GM12865 (cell line): ENCODE measurements at places on chromosomes 2 and 18.

GRCh38 chr18:21978546-21979170 lies 190.7 kb upstream of the GATA6 start:
- no peak for DNase-seq

DNA sequence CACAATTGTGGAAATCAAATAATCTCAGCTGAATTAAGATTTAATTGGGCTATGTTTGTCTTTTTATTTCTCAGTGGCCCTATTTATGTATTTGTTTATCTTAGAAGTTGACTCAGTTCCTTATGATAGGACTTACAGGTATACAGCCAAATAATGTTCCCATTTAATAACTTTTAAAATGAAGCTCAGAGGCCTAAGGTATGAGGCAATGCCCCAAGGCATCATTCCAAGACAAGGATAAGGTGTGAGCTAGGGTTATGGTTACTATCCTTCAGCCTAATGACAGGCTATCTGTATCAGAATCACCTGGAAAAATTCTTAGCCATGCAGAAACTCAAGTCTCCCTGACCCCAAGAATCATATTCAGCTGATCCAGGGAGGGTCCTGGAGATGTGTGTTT lies 7.4 kb upstream of the NRBP1 start:
- no peak for DNase-seq

DNA sequence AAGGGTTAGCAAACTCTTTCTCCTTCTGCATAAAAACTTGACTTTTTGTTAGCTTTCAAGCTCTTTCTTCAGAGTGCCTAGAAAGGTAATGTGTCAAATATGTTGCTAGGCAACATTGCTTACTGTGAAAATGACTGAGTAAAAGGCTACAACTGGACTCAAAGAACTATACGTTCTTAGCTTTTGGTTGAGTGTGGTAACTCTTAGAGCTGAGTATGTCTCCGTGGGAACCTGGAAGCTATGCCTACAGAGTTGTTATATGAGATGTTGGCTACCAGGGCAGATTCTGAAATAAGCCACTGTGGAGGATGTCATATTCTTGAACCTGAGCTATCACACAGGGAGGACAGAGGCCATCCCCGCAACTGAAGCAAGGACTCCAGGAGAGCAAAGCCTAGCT lies 105.5 kb downstream of the ARL6IP6 start:
- DNase-seq, result no peak

GRCh38 chr2:12020833-12021469 lies 274.5 kb downstream of the LPIN1 start:
- no peak for DNase-seq

DNA sequence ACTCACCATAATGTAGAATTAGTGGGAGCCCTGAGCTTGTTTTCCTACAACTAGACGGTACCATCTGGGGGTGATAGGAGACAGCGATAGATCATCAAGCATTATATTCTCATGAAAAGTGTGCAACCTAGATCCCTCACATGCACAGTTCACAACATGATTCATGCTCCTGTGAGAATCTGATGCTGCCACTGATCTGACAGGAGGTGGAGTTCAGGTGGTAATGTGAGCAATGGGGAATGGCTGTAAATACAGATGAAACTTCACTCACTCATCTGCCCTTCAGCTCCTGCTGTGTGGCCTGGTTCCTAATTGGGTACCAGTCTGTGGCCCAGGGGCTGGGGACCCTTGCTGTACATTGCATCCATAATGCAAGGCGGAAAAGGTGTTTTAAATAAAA lies 60.7 kb downstream of the USP34 start:
- no peak for DNase-seq

- no peak for DNase-seq
These were observed 217.0 kb downstream of the NCK2 start for GRCh38 chr2:105961599-105962146.

- DNase-seq, result no peak
These were observed 86.7 kb downstream of the DDX1 start for GRCh38 chr2:15678346-15678745.

DNA sequence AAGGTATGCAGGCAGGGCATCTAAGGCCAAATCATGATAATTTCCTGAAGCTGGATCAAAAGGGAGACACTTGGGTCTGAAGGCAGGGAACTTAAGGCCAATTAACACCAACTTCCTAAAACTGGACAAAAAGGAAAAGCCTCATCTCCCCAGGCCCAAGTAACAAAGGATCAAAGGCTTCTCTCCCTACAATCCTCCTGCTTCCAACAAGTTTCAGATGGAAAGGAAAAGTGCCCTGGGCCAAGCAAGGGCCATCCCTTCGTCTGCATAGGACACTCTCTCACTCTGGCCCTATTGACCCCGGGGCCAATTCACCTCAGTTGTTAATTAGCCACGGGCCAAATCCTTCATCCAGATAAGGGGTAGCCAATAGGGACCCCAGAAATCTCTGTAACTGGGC lies 1335.8 kb upstream of the CDH2 start:
- DNase-seq, result no peak

DNA sequence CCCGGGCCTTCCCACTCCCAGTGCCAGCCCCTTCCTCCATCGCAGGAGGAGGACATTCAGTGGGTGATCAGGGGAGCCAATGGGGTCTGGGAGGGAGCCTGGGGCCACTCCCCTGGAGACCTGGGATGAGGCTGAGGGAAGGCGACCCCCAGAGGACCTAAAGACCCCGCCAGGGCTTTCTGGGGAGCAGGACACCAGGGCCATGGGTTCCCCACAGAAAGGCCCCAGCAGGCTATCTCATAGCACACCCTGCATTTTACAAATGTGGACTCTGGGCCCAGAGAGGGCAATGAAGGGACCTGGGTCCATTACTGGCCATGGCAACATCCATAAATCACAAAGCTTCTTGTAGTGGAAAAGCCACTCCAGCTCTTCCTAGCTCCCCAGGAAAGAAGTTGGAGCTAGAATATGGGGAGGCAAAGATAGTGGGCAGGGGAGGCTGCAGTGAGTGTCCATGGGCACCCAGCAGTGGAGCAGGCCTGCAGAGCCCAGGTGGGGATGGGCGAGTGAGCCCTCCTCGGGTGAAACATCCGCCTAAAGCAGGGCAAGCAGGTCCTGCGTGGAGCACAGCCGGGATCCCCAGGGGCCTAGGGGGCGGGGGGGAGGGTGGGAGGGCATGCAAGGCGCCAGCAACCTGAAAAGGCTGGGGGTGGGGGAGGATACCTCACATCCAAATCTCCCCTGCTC lies 13.8 kb downstream of the CYP26B1 start:
- DNase-seq, result no peak

- no peak for DNase-seq
These were observed 186.9 kb downstream of the MYO1B start for GRCh38 chr2:191432121-191432520.

DNA sequence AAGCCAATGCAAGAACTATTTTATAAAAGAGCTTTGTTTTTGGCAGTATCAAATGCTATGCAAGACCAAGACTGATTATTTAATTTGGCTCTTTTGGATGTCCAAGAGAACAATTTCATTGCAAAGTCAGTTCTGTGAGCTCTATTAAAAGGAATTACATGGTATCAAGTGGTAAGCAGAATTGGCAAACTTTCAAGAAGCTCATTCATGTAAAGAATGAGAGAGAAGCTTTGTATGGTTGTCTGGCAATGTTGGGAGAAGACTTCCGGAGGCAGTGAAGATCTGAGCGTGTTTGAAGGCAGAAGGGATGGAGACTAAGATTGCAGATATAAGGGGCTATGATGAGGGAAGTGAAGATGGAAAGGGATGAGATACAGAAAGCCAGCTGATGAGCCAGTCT lies 49.6 kb downstream of the CPS1 start:
- no peak for DNase-seq

DNA sequence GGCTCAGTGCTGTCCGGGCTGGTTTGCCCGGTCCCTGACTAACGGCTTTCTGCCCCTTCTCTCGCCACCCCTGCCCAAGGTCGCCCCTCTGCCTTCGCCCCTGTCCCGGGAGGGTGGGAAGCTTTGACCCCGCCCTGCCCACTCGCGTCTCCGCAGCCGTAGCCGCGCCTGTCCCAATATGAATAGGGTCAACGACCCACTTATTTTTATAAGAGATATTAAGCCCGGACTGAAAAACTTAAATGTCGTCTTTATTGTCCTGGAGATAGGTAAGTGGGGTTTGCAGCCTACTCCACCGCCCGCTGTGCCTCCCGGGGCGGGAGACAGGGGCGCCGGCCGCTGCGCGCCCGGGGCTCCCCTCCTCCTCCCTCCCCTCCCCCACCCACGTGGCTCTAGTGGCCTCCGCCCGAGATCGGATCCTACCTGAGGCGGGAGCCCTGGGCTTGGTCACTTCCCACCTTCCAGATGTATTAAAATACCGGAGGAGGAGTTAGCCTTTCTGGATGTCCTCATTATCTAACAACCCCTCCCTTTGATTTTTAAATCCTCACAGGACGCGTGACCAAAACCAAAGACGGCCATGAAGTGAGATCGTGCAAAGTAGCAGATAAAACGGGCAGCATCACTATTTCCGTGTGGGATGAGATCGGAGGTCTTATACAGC lies 633 bp downstream of the NABP1 start:
- peak; percentile 80 for DNase-seq

DNA sequence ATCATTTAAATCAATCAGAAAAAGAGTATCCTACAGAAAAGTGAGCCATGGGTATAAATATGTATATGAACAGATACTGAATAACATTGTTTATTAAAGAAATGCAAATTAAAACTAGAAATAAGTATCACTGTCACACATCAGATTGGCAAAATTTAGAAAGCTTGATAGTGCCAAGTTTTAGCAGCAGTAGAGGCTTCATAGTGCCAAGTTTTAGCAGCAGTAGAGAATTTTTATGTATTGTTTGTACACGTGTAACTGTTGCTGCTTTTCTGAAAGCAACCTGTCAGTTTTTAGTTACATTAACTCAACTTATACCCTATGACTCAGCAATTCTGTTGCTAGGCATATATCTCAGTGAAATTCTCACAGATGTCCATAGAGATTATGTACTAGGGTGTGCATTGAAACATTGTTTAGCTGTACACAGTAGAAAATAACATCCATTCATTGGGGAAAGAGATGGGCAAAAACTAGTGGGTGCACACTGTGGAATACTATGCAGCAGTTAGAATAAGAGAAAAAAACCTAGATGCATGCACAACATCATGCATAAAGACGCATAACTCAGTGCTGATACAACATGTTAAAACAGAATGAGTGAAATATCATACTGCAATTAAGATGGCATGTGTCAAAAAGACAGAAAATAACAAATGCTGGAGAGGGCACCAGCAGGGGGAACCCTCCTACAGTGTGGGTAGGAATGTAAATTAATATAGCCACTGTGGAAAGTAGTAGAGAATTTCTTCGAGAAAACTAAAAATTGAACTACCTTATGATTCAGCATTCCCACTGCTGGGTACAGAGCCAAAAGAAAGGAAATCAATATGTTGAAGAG lies 294.5 kb upstream of the NT5C1B start:
- DNase-seq, result peak; percentile 38

DNA sequence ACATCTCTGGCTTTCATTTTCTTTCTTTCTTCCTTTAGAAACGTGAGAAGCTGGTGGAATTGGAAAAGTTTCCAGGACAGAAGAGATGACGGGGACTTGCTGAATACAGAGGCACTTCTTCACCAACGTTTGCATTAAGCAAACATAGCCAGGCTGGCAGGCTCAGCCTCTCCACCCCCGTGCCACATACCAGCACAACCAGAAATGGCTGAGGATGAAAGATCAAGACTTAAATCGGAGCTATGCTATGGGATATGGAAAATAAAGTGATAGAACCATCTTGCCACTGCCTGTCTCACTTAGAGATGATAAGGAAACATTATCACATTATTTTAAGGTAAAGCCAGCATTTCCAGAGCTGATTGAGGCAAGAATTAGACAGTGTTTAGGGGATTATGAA lies 483.3 kb downstream of the BCL11A start:
- DNase-seq, result no peak

GRCh38 chr2:2007551-2008501 lies 263.5 kb upstream of the PXDN start:
- DNase-seq, result no peak

- DNase-seq, result no peak
These were observed 17.2 kb upstream of the TMEM200C start for GRCh38 chr18:5912566-5912965.

GRCh38 chr2:150292807-150293206 lies 194.7 kb downstream of the RND3 start:
- no peak for DNase-seq

DNA sequence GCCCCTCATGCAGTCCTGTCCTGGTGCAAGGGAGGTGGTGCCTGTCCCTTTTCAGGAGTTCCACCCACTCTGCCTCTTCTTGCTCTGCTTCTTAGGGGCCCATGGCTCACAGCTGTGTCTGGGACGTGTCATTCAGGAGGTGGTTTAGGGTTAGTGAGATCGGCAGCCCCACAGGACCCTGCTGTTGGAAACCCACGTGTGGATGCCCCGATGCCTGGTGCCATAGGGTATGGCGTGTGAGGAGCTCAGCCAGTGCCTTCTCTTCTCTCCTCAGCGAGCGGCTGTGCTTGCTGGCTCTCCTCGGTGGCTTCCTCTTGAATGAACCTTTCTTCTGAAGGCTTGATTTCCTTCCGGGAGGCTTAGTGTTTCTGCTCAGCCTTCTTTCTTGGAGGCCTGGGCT lies 55.2 kb downstream of the LDLRAD4 start:
- no peak for DNase-seq

GRCh38 chr2:174856447-174856846 lies 92.2 kb upstream of the CHRNA1 start:
- no peak for DNase-seq

DNA sequence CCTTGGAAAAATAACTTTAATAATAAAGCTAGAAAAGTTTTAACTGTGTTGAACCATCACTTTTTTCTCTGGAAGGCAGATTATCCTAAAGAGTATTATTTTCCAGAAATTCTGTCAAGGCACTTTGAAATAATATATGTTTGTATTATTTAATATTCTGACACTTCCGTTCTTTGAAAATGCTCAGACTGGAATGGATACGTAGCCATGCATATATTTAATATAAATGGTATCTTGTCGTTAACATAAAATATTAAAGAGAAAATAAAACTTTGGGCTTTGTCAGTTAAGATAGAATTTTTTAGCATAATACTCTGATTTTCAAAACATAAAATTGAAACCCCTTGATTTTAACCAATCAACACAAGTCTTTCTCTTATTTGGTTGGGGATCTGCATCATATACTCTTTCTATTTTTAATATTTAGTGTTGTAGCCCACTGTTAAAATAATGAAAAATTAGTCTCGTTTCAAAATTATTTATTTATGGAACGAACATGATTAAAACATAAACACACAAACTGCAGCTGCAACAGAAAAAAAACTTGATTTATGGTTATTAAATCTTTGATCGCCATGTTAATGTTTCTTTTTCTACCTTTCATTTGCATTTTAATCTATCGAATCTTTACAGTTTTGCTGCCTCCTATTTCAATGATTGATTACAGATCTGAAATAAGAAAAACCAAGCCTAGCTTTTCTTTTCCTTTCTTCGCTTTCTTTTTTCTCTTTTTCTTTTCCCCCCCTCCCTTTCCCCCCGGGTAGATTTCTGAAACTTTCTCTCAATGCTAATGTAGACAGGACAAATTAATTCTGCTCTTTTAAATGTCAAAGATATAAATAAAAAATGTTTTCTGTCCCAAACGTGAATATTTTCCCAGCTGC lies 145.5 kb downstream of the MEIS1 start:
- no peak for DNase-seq

DNA sequence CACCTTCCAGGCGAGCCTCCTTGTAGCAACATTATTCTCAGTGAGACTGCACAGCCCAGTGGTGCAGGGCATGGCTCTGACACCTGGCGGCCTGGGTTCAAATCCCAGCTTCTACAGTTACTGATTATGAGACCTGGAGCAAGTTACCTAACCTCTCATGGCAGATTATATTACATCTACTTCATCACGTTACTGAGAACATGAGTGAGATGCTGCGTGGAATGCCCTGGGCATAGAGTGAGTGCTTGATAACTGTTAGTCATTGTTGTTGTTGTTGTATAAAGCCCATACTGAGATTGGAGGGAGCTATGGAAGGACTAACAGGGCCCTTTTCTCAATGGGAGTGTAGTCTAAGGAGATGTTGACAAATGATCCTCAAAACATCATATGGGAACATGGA lies 18.7 kb downstream of the PLCD4 start:
- DNase-seq, result no peak
